Thymus (tissue), 14 donors: ENCODE measurements at places on chromosomes 7 and 10. TPM values are rescaled to one million over a fixed set of nuclear protein-coding genes. Genes with fewer than 3 reads are reported as not detected.
A peak's percentile ranks its signal among the peaks of the same experiment; 100 is the strongest.

AKR1D1 gene
- polyA plus RNA-seq: 0.05 TPM

NKX2-3 gene
- polyA plus RNA-seq: 0.09 TPM

- no peak for DNase-seq
These were observed 123.4 kb downstream of the NEURL1 start for GRCh38 chr10:103616705-103617601.

GRCh38 chr7:158432369-158433341 lies 155.0 kb downstream of the PTPRN2 start:
- DNase-seq: no peak

TRRAP gene
- polyA plus RNA-seq: 15.1 TPM

- no peak for DNase-seq
These were observed 154.7 kb downstream of the ANK3 start for GRCh38 chr10:60235001-60235400.

DNA sequence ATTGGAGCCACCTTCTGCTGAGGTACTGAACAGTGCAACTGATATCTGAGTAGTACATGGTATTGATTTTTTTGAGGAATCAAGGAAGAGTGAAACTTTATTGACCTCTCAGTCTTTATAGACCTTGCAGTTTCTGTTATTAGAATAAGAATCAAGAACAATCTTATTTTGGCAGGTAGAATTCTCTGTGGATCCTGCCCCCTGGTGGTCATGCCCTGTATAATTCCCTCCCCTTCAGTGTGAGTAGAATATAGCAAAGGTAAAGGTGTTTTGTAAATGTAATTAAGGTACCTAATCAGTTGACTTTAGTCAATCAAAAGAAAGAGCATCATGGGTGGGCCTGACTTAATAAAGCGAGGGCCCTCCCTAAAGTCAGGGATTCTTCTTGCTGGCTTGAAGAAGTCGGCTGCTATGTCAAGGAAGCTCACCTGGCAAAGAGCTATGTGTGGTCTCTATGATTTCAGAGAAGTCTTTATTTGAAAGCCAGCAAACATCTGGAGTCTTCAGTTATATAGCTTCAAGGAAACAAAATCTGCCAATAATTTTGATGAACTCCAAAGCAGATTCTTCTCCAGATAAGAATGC lies 142.8 kb downstream of the LSM5 start:
- DNase-seq: no peak

UTF1 gene
- polyA plus RNA-seq: 0.02 TPM

- no peak for DNase-seq
These were observed 143.8 kb downstream of the TES start for GRCh38 chr7:116354171-116354545.

- no peak for DNase-seq
These were observed 538 bp downstream of the TFAM start for GRCh38 chr10:58385784-58386112.

DNA sequence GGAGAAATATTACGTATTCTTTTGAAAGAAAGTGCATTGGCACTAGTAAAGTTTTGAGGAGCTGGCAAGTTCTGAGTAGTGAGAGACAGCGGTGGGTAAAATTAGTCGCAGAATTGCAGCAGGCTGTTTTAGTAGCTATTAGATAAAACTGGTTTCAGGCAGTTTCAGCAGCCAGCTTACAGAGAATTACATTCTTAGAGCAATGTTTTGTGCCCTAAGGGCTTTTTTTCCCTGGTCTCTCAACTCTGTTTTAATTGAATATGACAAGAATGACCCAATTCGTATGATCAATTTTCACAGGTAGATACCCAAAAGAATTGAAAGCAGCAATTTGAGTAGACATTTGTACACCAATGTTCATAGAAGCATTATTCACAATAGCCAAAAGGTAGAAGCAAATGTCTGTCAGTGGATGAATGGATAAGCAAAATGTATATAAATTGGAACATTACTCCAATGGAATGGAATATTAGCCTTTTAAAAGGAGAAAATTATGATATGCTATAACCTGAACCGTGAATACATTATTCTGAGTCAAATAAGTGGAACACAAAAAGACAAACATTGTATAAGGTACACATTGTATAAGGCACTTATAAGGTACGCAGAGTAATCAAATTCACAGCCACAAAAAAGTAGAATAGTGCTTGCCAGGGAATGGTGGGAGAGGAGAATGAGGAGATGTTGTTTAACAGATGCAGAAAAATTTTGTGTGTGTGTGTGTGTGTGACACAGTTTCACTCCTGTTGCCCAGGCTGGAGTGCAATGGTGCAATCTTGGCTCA lies 5.2 kb upstream of the KBTBD2 start:
- DNase-seq: no peak

PHYHIPL gene
- 1.9 TPM for polyA plus RNA-seq

DNA sequence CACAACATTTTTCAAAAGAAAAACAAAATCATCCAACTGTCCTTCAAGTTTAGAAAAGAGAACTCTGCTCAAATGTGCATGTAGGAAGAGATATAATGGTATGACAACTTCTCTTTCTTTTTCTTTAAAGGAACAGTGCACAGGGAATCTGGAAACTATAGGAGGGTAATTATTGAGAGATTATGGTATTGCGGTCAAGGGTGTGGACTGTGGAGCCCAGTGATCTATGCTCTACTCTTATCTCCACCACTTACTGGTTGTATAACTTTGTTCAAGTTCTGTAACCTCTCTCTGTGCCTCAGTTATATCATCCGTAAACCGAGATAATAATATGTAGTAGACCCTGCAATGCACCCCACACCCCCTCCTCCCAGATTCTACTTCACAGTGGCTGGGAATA lies 69.8 kb upstream of the PCGF5 start:
- DNase-seq: no peak

- no peak for DNase-seq
These were observed 129.2 kb downstream of the RPS24 start for GRCh38 chr10:78162853-78163252.

SLC16A9 gene
- polyA plus RNA-seq: 5.3 TPM

GRCh38 chr10:77231884-77232610 lies 405.6 kb downstream of the KCNMA1 start:
- no peak for DNase-seq

- DNase-seq: no peak
These were observed 267.8 kb upstream of the SEMA3C start for GRCh38 chr7:81186691-81187090.

FAM185A gene
- 5.6 TPM for polyA plus RNA-seq

SH2B2 gene
- polyA plus RNA-seq: 3.9 TPM

DNA sequence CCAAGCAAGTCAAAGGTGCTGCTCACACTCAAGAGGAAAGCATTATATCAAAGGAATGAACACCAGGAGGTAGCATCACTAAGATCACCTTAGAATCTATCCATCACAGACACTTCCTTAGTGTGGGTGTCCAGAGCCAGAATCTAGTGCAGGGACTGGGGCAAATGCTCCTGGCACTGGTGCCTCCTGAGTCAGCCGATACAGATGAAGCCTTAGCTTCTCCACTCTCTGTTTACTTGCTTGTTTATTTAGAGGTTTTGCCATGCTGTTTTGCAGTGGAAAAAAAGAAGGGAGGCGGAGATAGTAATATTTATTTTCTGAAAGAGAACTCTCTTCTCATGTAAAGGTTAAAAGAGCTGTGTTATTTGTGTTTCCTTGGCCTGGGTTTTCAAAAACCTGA lies 303.1 kb downstream of the WDR11 start:
- no peak for DNase-seq

ACSM6 gene
- polyA plus RNA-seq: 0.96 TPM

DNA sequence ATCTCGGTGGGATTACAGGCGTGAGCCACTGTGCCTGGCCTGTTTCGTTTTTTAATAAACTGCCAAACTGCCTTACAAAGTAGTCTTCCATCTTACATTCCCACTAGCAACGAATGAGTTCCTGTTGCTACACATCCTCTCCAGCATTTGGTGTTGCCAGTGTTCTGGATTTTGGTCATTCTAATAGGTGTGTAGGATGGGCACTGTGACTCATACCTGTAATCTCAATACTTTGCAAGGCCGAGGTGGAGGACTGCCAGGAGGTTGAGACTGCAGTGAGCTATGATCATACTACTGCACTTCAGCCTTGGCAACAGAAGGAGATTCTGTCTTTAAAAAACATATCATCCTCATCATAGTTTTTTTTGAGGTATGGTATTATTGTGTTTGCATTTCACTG lies 21.4 kb upstream of the RSBN1L start:
- no peak for DNase-seq

DNA sequence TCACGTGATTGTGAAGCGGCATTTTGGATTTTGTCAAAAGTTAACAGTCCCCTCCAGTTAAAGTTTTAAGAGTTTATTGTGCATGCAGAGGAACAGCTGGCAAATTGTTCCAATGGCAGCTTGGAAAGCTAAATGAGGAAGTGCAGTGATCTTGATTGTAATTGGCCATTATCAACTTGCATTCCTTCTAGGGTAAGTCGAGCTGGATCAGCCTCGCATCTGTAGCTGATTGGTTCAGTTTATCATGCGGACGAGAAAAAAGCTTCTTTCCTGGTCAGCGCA lies 566 bp downstream of the ZNF789 start:
- DNase-seq: peak; percentile 31

DNA sequence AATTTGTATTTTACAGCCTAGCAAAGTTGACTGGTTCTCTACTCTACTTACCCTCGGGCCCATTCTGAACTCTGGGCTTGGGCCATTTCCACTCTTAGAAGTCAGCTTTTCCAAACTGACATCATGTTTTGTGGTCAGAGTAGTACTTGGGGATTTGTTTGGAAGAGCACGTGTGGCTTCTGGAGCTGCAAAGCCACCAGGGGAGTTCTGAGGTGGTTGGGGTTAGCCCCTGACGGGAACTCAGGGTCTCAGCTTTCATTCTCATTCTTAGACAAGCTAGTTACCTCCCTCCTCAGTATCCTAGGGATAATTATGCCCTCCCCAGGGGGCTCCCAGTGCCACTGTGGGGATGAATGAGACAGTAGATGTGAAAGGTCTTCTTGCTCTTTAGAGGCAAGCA lies 647.7 kb upstream of the GALNT17 start:
- DNase-seq: no peak

DNA sequence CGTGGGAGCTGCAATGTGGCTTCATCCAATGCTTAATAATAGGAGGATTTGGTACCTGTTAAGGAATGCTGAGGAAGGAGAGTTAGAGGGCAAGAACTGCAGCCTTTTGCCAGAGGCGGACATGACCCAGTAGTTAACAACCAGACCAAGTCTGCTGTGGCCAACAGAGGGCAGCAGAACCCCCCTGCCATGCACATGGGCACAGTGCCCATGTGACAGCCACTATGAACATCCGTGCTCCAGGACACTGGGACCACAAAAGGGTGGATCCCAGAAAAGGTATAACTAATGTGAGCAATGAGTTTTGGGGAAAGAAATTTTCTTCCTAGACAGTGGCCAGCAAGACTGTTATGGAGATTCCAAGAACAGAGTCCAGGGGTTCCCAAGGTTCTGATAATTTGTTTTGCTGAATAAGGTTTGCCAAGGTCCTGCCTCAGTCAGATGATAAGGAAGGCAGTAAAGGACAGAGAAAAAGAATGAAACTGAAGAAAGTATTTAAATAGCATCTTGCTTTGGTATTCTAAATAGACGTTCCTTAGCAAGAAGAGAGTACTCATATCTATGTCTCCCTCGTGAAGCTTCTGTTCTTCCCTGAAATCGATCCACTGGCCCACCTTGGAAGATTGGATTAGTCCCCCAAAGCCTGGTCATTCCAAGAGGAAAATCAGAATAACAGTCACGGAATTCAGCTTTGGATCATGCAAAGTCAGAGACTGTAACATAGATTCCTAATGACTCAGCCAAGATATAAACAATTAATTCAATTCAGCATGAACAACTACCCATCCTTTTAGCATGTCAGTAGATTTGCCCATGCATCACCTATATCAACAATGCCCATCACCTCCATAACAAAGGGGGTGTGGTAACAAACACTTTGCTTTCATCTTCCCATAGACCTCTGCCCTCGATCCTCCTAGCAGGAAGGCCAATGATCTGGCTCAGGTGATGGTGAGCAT lies 56.0 kb downstream of the LGI1 start:
- no peak for DNase-seq

GRCh38 chr7:51430480-51431086 lies 114.0 kb upstream of the COBL start:
- DNase-seq: peak; percentile 30

DNA sequence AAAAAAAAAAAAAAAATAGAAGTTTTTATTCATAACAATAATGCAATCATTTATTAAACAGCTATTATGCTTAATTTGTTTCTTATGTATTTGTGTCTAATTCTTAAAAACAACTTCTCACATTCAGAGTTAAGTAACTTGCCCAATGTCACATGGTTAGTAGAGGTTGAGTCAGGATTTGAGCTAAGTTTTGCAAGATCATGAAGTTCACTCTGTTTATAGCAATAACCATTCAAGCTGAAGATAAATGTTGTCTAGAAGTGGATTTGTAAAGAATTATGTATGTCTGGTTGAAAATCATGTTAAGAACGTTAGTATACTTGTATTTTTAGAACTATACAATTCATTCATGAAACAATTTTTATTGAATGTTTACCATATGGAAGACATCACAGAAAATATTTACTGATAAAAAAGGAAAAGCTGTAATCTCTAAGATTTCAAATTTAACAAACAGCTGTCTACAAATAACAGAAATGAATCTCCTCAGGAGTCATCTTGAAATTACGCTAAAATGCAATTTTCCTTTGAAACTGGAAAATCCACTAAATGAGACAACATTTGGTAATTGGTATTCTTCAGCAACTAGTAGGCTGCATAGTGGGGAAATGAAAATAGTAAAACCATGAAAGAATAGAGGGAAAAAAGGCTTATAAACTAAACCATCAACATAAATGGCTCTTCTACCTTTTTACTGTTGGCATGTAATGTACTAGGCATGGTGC lies 70.5 kb upstream of the AHR start:
- DNase-seq: no peak

GRCh38 chr10:10891124-10892082 lies 126.3 kb upstream of the CELF2 start:
- DNase-seq: no peak

DNA sequence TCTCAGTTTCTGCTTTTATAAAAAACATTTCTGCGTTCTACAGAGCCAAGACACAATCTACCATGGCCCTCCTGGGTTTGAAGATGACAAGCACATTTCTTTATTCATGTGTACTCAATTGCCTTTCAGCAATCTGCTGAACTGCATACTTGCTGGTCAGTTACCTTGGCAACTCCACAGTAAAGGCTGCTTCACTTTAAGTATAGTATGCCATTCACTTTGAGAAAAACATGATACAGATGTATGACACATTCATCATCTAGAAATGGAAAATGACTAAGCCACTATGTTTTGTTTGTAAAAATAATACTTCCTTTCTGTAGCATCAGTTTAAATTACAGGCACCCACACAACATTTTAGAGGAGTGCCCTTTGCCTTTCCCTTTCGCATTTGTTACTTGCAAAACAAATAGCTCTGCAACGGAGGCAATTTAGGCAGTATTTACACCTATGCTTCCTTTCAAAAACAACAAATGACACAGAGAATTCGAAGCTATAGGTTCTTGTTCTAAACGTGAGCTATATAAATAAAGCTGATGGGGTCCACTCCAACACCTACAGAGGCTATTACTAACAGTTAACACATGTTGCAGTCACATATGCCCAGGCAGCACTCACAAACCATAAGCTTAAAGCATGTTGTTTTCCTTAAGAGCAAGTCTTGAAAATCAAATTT lies 23.5 kb downstream of the SGCE start:
- DNase-seq: no peak

FAM131B gene
- 0.68 TPM for polyA plus RNA-seq

CALML3 gene
- polyA plus RNA-seq: 142 TPM
